ENCODE measurements at places on chromosomes 11 and 22.

GRCh38 chr11:124922831-124923230, 3.8 kb downstream of the HEPN1 start:
- no peak for DNase-seq

DNA sequence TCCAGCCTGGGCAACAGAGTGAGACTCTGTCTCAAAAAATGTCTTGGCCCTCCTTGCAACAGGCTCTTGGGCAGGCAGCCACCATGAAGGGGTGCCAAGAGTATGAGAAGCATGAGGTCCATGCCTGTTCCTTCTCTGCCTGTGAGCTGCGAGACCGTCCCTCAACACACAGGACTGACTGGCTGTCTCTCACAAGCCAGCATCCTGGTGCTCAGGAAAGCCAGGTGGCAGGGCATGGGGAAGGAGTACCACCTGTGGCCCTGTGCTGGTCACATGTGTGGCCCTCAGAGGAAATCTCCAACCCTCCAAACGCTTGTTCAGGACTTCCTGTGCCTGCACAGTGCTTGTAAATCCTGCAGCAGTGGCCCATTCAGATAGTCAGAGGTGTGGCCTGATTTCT, 83.2 kb downstream of the ATXN10 start:
- DNase-seq, result no peak

- no peak for DNase-seq
Measured at GRCh38 chr22:46148336-46148735, 2.0 kb upstream of the PPARA start.

- no peak for DNase-seq
Measured at GRCh38 chr11:130645843-130646197, 197.4 kb downstream of the ADAMTS15 start.

DNA sequence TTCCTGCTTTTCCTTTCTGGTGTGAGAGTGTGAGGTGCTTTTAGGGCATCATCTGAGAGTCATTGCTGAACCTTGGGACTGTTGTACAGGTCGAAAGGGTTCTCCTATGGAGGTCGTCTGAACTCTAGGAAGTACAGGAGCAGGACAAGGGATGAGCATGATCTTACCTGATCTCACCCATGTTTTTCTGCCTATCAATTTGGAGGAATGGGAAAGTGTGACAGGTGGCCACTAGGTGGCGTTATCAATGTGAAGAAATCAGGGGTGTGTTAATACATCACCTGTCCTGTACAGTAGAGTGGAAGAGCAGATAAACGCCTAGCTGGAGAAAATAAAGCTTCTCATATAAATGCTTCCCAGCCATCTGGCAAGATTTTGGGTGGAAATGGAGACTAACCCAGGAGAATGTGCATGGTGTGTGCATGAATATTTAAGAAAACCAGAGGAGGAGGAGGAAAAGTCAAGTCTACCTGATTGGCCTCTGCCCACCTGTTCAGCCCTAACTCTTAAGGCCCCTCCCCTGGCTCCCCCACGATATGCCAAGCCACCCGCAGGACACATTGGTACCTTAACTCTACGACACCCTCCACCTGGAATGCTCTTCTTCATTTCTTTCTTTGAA, 72.0 kb upstream of the NARS2 start:
- no peak for DNase-seq

DNA sequence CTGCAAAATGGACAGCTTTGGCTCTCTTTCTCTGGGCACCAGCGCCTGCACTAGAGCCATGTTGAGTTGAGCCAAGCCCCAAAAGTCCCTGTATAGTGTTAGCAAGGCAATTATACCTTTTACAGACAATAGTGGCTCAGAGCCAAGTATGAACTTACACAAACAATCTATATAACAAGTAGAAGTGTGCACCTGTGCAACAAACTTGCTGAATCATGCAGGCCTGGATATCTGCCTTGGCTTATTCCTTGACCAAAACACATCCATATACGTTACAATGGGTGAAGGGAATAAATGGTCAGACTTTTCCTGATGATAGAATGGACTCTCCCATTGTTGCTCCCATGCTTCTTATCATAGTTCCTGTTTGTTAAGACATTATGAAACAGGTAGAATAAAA, 3.8 kb upstream of the OR52I2 start:
- DNase-seq, result no peak

GRCh38 chr22:26004477-26004876, 164.8 kb upstream of the SEZ6L start:
- no peak for DNase-seq

DNA sequence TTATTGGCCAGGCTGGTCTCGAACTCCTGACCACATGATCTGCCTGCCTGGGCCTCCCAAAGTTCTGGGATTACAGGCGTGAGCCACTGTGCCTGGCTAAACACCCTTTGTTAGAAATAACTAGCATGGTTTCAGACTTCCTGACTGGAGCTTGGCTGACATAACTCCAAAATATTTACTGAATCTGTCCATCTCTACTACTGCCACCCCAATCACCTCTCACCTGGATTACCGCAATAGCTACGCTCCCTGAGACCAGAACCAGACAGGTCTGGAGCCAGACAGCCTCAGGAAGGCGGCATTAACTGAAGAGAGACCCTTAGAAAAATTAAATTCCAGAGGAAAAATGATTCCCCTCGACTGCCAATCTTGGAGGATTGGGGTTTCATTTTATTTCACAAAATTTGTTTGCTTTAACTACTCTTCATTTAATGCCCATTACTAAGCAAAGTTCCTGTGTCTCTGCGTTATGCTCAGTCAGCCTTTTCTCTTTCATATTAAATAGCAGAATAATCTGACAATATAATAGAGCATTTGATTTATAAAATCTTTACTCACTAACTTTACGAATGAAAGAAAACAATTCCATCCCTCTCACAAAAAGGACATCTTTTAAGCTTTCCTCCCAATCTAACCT, 13.1 kb downstream of the TMEM25 start:
- no peak for DNase-seq

- no peak for DNase-seq
Measured at GRCh38 chr11:100602716-100603115, 84.4 kb upstream of the ARHGAP42 start.

- no peak for DNase-seq
Measured at GRCh38 chr11:129800655-129801054, 15.0 kb upstream of the TMEM45B start.

DNA sequence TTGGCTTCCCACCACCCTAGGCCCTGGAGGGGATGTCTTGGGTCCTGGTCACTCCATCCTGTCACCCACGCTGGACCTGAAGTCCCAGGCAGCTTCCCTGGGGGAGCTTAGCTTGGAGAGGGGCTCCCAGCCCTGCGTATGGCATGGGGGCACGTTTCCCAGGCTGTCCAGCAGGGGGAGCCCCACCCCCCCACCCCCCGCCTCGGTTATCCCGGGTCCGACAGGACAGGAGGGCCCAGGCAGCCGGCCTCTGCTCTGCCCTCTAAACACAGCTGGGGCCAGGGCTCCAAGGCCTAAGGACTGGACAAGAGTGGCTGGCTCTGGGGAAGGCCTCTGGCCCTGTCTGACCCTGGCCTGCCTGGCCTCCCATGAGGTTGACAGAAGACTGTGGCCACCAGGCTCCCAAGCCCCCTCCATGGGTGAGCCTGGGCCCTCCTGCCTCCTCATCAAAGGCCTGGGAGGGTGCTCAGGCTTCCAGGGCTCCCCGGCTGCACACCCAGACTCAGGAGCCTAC, 104.8 kb downstream of the NECTIN1 start:
- DNase-seq, result no peak

- no peak for DNase-seq
Measured at GRCh38 chr11:4464216-4465159, 15.4 kb downstream of the OR52K2 start.

DNA sequence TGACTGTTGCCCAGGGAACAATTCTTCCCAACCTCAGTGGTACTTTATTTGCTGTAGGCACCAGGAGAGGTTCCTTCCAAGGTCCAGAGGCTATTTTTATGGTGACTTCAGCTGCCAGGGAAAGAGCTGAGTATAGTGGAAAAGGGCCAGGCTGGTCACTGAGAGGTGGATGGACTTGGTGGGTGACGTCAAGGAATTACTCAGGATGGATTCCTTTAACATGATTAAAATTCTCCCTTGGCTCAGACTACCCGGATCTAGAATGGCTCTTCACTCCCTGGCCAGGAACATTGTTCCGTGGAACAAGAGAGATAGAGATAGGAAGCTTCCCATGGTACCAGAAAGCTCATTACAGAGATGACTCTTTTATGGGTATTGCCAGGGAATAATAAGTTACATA, 8.7 kb upstream of the CALCA start:
- no peak for DNase-seq

GRCh38 chr11:74147199-74147929, 23.4 kb downstream of the C2CD3 start:
- no peak for DNase-seq

Data from activated CD8-positive, alpha-beta memory T cell treated with anti-CD3 and anti-CD28 coated beads for 48 hours (primary cell).